ENCODE measurements at places on chromosomes 7 and 10.
A peak's percentile ranks its signal among the peaks of the same experiment; 100 is the strongest.

DNA sequence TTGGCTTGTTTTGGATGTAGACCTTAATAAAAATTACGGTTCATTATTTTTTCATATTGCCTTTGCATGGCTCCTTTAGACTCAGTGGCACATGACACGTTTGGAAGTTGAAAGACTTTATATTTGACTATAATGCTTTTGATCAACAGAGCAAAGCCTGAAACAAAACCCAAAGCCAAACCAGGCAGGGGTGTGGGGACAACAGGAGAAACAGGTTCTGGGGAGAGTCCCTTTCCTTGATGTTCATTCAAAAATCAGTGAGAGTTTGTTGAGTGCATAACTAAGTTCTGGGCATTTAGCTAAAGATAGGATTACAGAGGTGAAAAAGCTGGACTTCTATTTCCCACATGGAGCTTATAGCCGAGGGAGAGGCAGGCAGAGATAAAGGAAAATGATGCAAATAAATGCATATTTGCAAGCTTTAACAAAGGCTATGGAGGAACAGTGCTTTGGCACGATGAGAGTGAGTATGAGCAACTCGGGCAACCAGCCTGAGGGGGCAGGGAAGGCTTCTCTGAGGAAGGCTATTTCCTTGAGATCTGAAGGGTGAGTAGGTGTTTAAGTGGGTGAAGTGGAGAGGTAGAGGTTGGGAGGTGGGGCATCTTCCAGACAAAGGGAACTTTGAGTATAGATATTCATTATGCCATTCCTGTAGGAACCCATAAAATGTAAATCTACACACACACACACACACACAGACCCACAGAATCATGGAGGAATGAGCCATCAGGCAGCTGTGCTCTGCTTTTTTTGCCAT lies 34.5 kb upstream of the PDZD8 start:
- no peak for DNase-seq

- no peak for DNase-seq
These were observed 27.8 kb downstream of the CXCL12 start for GRCh38 chr10:44357023-44357540.

- DNase-seq, result no peak
These were observed 52.4 kb downstream of the CCNY start for GRCh38 chr10:35388682-35389081.

DNA sequence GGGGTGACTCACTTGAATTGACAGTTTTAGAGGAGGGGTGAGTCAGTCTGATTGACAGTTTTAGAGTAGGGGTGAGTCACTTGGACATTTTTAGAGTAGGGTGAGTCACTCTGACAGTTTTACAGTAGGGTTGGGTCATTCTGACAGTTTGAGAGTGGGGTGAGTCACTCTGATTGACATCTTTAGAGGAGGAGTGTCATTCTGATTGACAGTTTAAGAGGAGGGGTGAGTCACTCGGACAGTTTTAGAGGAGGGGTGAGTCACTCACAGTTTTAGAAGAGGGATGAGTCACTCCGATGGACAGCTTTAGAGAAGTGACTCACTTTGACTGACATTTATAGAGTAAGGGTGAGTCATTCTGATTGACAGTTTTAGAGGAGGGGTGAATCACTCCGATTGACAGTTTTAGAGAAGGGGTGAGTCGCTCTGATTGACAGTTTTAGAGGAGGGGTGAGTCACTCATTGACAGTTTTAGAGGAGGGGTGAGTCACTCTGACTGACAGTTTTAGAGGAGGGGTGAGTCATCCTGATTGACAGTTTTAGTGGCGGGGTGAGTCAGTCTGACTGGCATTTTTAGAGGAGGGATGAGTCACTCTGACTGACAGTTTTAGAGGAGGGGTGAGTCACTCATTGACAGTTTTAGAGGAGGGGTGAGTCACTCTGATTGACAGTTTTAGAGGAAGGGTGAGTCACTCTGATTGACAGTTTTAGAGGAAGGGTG lies 595.9 kb downstream of the DNAJB6 start:
- DNase-seq, result no peak

DNA sequence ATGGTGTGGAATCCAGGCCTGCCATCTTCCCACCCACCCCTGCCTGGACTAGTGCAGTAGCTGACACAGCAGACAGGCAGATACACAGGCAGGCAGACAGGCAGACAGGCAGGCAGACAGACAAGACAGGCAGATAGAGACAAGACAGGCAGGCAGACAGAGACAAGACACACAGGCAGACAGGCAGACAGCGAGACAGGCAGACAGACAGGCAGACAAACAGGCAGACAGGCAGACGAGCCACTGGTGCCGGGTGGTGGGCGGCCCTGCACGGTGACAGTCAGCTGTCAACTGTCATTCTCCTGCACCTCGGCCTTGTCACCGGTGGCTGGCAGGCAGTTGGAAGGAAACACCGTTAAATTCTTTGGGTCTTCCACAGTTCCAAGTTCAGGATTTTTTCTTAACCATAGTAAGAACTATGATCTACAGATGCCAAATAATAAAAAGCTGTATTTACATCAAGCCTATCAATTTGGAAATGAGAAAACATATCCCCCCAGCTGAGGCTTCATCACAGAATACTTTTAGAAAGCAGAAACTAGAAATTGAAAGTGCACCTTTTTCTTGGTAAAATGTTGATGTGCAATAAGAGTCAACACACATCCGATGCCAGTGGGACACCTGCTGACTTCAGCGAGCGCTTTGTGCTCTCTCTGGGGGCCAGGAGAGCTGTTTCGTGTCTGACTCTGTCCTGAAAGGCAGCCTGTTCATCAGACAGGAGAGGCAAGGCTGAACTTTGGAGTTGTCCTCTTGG lies 250.4 kb downstream of the DNAJB6 start:
- DNase-seq, result no peak

DNA sequence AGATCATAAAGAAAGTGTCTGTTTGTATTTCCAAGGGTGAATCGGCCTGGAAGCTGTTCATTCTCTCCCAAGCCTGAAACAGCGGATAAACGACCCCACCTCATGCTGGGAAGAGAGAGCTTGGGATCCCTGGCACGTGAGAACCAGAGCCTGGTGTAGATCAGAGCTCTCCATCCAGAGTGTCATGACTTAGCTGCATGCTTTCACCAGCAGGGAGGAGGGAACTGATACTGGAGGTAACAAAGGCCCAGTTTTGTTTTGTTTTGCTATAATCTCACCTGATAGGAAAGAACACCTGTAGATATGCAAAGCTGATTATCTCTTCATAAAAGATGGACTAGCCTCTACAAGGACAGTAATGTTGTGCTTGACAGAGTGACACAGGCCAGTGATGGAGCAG lies 236.6 kb downstream of the POM121L12 start:
- no peak for DNase-seq

GRCh38 chr10:13873196-13873595 lies 286.4 kb downstream of the PRPF18 start:
- no peak for DNase-seq

DNA sequence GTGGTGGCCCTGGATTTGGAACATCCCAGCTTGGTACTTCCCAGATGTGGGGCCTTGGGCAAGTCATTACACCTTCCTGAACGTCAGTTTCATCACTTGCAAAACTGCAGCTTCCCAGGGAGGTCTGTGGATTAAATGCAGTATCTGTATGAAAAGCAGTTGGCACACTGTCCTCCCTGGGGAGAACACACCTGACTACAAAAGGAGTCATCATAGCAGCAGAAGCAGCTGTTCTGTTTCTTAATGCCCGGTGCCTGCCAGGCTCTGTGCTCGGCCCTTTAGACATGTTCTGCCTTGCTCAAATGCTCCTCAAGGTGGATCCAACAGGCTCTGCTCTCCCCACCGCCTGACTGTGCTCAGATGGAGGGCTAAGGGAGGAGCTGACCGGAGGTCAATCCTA lies 31.0 kb downstream of the CDCA7L start:
- no peak for DNase-seq

GRCh38 chr7:155756322-155756721 lies 55.9 kb downstream of the SHH start:
- no peak for DNase-seq

DNA sequence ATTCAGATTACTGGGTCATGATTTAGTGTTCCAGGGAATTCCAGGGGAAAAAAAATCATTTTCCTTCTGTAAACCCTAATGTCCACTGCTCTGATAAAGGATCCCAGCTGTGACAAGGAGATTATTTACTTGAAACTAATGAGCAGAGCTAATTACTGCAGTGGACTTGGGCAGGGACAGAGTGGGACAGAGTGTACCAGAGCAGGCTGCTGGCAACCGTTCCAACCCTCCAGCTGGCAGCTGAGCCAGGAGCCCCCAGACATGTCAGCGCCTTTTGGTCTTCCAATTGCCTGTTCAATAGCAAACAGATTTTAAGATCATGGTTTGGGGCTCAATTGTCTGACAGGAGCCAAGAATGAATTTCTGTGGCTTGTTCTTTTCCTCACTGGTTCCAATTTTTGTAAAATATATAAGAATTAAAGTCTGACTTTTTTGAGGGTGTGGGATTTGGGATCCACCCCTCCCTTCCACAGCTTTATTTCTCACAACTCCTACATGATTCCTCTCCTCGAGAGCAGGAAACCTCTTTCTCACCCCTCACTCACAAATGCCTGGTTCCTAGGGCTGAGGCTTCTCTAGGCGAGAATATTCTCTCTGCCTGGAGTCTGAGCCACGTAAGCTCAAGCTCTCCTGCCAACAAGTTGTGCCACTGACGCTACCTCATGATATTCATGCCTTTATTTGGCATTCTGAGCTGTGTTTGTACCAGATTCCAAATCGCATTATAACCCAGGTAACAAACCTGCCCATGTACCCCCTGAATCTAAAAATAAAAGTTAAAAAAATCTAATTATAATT lies 20.6 kb upstream of the FAM180A start:
- no peak for DNase-seq

- DNase-seq, result no peak
These were observed 590.3 kb upstream of the FOXK1 start for GRCh38 chr7:4091767-4092166.

- no peak for DNase-seq
These were observed 94.2 kb upstream of the NRP1 start for GRCh38 chr10:33428682-33429081.

DNA sequence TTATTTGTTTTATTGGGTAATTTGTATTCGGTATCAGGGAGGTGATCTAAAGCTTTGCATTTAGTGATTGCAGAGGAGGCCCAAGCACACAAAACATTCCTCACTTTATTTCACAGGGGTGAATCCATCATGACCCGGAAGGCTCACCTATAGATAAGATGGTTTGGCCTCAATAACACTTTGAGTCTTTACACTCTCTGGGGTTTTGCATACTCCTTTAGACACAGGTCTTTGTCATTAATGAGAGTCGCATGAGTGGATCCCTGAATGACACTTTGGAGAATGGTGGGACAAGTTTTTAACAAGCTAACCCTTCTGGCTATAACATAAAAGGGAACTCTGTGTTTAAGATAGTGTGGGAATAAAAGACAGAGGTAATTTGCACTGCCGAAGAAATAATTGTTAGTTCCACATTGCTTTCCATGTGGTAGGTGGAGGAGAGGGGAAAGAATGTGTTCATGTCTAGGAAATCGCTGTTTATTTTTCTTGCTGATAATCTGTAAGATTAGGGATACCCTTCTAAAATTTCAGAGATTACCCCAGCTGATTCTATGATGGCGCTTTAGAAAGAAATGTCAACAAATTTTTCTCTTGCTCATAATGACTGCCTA lies 455.8 kb downstream of the TFEC start:
- no peak for DNase-seq

GRCh38 chr10:95567903-95568630 lies 6.9 kb upstream of the SORBS1 start:
- no peak for DNase-seq

GRCh38 chr7:102874966-102875365 lies 37.8 kb upstream of the LRRC17 start:
- no peak for DNase-seq

DNA sequence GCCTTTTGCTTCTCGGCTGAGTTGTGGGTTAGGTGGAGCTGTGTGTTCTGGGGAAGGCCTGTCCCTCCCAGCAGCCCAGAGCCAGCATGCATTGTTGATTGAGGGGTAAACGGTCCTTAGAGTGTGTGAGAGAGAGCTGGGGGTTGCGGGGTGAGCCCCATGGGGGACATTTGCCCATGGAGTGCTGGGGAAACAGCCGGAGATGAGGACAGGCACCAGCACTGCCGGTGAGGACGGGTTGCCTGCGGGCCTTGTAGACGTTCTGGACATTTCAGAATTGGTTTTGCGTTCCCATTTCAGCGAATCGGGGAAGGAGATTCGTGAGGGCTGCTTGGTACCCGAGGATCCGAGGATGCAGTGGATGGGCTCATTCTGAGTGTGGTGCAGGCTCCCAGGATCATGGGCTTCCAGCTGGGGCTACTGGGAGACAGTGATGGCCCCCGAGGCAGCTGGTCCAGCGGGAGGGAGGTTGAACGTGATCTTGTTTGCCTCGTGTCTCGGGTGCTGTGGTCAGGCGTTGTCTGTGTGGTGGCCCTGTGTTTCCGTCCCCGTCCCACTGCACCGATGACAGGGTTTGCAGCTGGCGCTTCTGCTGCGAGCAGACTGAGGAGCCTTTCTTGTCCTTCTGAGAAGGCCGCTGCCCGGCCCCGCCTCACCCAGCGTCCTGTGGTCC lies 113.9 kb downstream of the CYTH3 start:
- no peak for DNase-seq

- no peak for DNase-seq
These were observed 10.4 kb downstream of the LHPP start for GRCh38 chr10:124472071-124472470.

- DNase-seq, result no peak
These were observed 164.6 kb upstream of the KCND2 start for GRCh38 chr7:120108376-120108775.

GRCh38 chr10:65534771-65535170 lies 1391.1 kb upstream of the LRRTM3 start:
- no peak for DNase-seq

GRCh38 chr7:157033483-157034473 lies 23.3 kb upstream of the MNX1 start:
- DNase-seq, result no peak

- DNase-seq, result no peak
These were observed 64.0 kb upstream of the CDK1 start for GRCh38 chr10:60714233-60714632.

GRCh38 chr10:100182281-100182680 lies 3.5 kb downstream of the ERLIN1 start:
- DNase-seq, result no peak

GRCh38 chr10:45179691-45180090 lies 135.7 kb downstream of the OR13A1 start:
- no peak for DNase-seq

DNA sequence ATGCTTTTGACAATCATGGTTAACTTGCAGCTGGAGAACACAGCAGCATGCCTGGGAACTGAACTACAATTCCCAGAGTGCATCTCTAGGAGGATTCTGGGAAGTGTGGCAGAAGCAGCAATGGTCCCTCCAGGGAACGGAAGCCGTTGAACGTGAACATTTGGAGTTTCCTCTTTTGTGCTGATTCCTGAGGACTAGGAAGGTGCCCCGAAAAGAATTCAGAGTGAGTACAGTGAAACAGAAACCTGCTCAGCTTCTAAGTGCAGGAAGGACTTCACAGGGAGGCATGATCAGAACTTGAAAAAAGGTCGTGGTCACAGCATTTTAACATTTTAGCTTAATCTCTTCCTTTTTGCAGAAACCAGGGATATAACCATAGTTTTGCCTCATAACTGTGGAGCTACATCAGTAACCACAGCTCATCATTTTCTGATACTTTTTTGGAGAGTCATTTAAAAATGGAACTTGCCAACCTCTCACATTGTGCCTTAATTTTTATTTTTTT lies at the start of gene NUDT13:
Gene NUDT13 (plus strand): TSS at position 111 of the 505 bp plus-strand sequence. CDS start 3,911 bp downstream, outside the sequence.
- peak; percentile 50 for DNase-seq

All from activated CD4-positive, alpha-beta T cell treated with anti-CD3 and anti-CD28 coated beads for 4 hours (primary cell).